ENCODE measurements at places on chromosomes 3 and 15. TPM values are rescaled to one million over a fixed set of nuclear protein-coding genes. Genes with fewer than 3 reads are reported as not detected.

SNX4 gene
- 22.9 TPM for total RNA-seq

CADPS gene
- 7.1 TPM for total RNA-seq

DNA sequence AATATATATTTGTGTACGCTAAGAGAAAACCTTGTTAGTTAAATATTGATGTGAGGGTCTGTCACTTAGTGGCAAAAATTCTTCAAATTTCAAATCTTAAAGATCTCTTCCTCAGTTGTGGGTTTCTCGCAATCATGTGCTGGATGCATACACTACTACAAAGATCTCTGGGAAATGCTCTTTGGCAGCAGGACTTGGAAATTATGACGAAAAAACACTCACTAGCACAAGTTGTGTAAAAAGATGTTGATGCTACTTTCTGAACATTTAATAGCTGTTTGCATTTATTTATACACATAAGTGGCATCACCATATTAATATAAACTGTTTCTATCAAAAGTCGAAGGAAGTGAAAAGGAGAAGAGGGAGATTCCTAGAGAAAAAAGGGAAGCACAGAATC lies 10.8 kb upstream of the NANOGP8 start:
- no peak for DNase-seq

MUC20 gene
- total RNA-seq = 0.52 TPM

SPSB4 gene
- total RNA-seq = 35.1 TPM

GHSR gene
- total RNA-seq = not detected

AQP9 gene
- total RNA-seq = not detected

DNA sequence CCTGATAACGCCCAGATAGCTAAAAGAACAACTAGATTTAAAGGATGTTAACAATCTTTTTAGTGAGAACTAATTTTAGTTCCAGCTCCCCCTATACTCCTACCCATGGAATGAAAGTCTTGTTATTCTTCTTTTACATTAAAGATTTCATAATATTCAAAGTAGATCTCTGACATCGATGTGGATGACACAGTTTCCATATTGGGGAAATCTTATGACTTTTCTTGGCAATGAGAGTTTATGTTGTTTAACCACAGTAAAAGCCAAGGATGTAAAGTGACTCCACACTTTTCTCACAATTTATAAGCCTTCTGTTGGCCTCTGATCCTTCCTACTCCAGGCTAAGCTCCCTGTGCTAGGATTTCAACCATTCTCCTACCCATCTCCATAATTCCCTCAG lies 332.6 kb upstream of the KCNMB2 start:
- no peak for DNase-seq

DNA sequence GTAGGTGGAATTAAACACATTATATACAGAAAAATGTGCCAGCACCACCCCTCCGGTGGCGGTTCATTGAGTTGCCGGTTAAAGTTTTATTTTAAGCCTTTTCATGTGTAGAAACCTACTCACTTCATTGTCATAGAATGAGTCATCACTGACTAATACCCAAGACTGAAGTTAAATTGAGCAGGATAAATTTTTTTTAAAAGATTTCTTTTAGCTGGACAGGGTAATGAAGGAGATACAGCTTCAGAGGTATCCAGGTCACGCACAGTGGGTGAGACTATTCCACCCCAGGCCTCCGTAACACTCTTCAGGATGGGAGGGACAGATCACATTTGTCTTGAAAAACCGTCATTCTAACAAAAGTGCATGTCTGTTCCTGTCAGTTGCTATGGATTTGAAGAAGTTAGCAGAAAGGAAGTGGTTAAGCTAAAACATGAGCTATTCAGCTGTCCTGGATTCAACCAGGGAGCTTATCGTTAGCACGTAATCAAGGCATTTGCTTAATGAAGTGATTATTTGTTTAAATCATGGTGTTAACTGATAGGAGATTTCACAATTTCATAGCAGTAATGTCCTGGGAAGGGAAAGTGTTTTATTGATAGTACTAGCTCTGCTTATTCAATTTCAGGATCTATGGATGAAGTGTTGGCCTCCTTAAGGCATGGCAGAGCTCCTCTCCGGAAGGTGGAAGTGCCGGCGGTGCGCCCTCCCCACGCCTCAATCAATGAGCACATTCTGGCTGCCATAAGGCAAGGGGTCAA lies 23.4 kb downstream of the WHAMM start:
- peak; percentile 33 for DNase-seq

MYH15 gene
- total RNA-seq = 0.15 TPM

GRCh38 chr3:131142580-131142979 lies 115.9 kb downstream of the NEK11 start:
- no peak for DNase-seq

DNA sequence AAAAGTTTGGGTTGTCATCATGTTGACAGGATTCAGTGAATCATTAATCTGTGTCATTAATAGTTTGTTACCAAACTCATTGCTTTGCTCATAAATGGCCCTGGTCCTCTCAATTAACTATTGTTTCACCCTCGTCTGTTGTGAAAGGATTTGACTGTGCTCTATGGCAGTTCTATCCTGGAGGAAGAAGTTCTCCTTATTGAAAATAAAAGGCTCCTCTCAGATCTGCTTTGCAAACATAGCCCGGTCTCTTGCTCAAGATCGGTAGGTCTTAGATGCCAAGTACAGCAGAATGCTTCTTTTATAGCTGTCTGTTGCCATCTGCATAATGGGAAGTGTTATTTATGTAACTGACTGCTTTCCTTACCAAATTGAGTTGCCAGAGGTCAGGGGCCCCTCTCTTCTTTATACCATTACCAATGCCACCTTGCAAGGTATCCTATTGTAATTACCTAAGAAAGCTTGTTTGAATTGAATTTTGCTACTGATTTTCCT lies 146.5 kb downstream of the EBLN2 start:
- no peak for DNase-seq

GRCh38 chr3:153979418-153980251 lies 141.6 kb upstream of the ARHGEF26 start:
- no peak for DNase-seq

DNA sequence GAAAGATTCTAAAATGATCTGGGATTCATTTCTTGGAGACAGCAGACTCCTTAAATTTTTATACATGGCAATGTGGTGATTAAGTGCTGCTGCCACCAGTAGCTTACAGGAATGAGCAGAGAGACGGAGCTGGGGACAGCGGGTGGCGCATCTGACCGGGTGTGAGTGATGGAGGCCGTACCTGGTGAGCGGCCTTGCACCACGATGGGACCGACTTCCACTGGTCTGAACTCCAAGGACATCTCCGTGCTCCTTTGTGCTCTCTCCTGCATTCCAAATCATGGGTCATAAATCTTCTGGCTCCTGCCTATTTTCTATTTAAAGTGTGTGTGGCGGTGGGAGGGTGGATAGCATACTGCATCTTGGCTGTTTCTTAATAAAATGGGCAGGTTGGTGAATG lies 262.6 kb downstream of the ABHD5 start:
- DNase-seq = no peak

DNA sequence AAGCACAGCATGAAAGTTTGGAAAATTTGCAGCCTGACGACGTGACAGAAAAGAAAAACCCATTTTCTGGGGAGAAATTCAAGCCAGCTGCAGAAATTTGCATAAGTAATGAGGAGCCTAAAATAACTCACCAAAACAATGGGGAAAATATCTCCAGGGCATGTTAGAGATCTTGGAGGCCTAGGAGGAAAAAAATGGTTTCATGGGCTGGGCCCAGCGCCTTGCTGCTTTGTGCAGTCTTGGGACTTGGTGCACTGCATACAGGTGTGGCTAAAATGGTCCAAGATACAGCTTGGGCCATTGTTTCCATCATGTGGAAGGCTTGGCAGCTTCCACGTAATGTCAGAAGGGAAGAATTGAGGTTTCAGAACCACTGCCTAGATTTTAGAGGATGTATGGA lies 428.5 kb upstream of the FRG2C start:
- DNase-seq = no peak

A4GNT gene
- total RNA-seq = not detected

EEF1AKMT4 gene
- total RNA-seq = 15.2 TPM

- DNase-seq = no peak
Measured at GRCh38 chr3:31432897-31433678, 99.6 kb upstream of the STT3B start.
